ENCODE measurements at places on chromosomes 12 and 14. TPM values are rescaled to one million over a fixed set of nuclear protein-coding genes. Genes with fewer than 3 reads are reported as not detected.

DNA sequence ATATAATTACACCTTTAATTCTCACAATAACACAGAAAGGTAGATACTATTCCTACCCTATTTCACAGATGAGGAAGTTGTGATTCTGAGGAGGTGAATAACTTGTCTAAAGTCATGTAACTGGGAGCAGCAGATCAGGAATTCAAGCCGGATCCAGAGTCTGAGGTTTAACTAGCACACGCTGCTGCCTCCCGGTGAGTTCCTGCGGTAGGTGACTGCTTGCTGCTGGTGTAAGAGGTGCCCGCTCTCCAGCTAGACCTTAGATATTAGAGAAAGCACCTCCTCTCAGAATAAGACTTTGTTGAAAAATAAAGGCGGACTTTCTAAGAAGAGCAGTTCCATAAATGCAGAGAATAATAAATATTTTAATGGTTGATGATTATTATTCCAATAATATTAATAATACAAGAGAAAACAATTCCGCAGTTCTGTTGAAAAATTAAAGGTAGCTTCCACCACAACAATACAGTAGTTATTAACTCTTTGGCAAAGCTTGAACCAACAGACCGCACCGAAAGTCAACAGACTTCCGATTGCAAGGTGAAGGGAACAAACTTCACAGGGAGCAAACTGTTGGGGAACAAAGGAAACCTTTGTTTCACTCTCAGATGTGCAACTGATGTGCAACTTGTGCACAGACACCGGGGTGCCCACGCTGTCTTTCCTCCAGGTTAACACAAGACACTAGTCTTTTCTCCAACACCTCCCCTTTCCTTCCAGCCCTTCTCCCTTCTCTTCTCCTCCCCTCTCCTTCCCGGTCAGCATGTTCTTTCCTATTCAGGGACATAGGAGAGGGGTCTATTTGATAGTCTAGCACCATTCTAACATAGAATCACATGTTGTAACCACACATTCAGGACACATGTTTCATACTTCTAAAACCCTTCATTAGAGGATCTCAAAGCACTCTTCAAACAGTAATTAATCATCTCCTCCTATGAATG lies 73.2 kb upstream of the EGLN3 start:
- H3K4me3 ChIP-seq, result no peak overlapping the region
- peak overlapping the region; percentile 17 for H3K27ac ChIP-seq
- H3K27me3 ChIP-seq, result no peaks in the 10 kb centered on the region
- H3K36me3 ChIP-seq, result no peaks in the 10 kb centered on the region
- no peak for DNase-seq

DNA sequence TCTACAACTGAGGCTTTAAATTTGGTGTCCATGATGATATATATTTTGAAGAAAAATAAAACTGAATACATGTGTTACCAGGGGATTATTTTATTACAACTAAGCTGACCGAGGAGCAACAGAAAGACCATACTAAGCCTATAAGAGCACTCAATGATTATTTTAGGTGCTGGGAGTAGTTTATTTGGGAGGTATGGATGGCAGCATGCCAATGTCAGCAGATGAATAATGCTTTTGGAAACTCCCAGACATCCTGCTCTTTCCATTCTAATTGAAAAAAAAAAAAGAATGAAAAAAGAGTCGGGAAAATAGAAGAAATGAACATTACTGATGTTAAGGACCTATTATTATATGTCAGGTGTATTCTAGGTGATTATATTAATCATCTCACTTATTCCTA lies 441.2 kb downstream of the BTG1 start:
- H3K4me3 ChIP-seq, result no peak overlapping the region
- DNase-seq, result no peak
- H3K36me3 ChIP-seq, result no peaks in the 10 kb centered on the region
- no peak overlapping the region for H3K27ac ChIP-seq
- peaks cover 4% of the 10 kb centered on the region for H3K4me1 ChIP-seq

- DNase-seq, result no peak
- no peaks in the 10 kb centered on the region for H3K36me3 ChIP-seq
- H3K27me3 ChIP-seq, result no peaks in the 10 kb centered on the region
- no peak overlapping the region for H3K27ac ChIP-seq
- peaks cover 13% of the 10 kb centered on the region for H3K4me1 ChIP-seq
Measured at GRCh38 chr14:99512571-99513182, 31.5 kb downstream of the CCNK start.

HVCN1 gene
- 3.8 TPM for total RNA-seq

MYH6 gene
- total RNA-seq, result not detected

DNA sequence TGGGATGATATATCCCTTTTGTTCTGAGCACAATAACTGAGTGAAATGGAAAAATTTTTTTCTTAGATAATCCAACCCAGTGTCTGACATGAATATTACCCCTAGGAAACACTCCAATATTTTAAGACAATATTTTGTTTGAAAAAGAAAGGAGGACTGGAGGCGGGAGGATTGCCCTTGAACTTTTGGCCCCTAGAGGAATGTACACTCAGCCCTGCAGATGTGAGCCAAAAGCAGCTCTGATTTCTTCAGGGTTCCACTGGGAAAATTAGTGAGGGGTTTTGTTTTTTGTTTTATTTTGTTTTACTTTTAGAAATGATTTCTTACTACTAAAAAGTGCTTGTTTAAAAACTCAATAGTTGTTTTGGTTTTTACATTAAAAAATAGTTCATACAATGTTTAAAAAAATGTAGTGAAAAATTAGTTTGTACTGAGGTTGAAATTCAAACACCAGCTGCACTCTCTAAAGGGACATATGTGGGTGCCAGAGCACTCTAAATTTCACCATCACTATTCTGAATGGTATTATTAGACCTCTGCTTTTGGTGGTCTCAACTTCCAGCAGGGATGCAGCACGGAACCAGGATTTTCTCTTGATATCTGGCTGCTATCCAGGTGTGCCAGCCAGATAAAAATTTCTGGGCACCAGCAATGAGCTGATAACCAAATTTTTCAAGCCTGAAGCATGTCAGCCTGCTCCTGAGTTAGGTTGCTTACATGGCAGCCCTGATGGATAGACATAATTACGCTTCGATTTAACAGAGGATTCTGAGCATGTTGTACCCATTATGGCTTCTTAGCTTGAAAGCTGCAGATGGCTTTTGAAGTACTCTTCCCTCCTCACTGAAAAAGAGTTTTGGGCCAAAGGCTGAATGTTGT lies 141.9 kb downstream of the ANO6 start:
- H3K27ac ChIP-seq, result no peak overlapping the region
- H3K36me3 ChIP-seq, result peaks cover 27% of the 10 kb centered on the region
- no peak for DNase-seq
- H3K27me3 ChIP-seq, result no peaks in the 10 kb centered on the region

TEX22 gene
- total RNA-seq, result 5.2 TPM

DNA sequence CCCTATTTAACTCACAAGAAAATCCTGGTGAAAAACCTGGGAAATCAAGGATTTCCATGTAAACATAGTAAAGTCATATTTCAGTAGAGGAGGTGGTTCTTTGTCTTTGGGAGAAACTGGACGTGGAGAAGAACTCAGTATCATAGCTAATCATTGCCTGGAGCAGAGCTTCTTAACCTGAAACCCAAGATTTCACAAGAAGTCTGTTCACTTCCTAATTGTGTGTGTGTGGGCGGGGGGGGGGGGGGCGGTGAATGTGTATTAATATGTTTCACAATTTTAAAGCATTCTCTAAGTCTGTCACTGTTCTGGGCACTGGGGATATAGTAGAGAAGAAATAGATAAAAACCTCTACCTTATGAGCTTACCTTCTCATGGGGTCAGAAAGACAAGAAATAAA lies 96.7 kb upstream of the PPP4R3A start:
- no peaks in the 10 kb centered on the region for H3K4me1 ChIP-seq
- peaks cover 2% of the 10 kb centered on the region for H3K27me3 ChIP-seq
- H3K27ac ChIP-seq, result no peak overlapping the region
- H3K36me3 ChIP-seq, result no peaks in the 10 kb centered on the region
- no peak overlapping the region for H3K4me3 ChIP-seq

DNA sequence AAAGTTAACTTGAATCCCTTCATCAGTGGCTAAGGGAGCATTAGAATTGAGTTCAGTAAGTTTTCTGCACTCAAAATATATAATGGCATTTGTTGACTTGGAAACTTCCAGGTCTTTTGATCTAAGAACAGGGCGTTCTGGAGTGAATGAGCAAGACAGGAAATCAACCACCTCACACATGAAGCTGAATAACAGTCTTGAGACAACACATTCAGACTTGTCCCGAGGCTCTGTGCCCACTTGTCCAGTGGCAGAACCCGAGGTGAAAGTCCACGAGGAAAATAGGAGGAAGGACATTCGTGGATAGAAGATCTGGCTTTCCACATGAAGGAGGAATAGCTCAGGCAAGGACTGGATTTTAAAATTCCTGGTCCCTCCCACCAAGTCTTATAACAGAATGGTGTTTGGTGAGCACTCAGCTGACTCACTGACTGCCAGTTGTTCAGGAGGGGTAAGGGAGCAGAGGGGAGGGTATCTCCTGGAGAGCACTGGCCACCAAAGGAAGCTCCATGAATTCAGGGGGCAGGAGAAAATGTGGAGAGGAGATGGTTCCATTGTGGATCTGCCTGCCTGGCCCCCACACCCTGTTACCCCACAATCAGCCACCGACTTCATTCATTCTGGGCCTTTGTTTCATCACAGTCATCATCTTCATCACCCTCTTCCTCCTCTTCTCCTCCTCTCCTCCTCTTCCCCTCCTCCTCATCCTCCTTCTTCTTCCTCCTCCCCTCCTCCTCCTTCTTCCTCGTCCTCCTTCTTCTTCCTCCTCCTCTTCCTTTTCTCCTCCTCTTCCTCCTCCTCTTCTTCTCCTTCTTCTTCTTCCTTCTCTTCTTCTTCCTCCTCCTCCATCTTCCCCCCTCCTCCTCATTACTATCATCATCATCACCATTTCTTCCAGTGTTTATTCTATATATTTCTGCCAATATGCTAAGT lies 620.1 kb downstream of the MED13L start:
- H3K27ac ChIP-seq, result no peak overlapping the region
- H3K36me3 ChIP-seq, result no peaks in the 10 kb centered on the region
- no peak for DNase-seq
- peaks cover 3% of the 10 kb centered on the region for H3K27me3 ChIP-seq

GRCh38 chr12:69324797-69325466 lies 23.2 kb upstream of the LYZ start:
- H3K4me1 ChIP-seq, result no peaks in the 10 kb centered on the region
- DNase-seq, result no peak
- peaks cover 2% of the 10 kb centered on the region for H3K36me3 ChIP-seq
- H3K4me3 ChIP-seq, result no peak overlapping the region
- H3K27ac ChIP-seq, result no peak overlapping the region
- peaks cover 30% of the 10 kb centered on the region for H3K27me3 ChIP-seq

Measured in neural crest cell (in vitro differentiated cells).